ENCODE measurements at places on chromosomes 16 and 17. TPM values are rescaled to one million over a fixed set of nuclear protein-coding genes. Genes with fewer than 3 reads are reported as not detected.

DNA sequence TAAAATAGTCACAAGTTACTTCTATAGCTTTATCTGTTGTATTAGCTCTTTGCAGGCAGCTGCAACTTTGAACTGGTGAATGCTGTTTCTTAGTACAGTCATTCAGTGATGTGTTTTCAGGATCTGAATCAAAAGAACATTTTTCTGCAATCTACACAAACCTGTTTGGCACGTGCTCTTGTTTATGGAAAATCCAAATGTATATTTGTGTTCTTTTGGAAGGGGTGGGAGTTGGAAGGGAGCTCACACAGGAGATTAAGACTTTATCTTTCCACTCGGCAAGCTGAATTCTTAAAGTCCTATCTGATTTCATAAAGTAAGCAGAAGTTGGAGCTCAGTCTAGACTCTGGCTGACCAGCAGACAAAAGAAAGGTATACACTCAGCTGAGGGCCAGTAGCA is 300.2 kb downstream of the MAP2K6 start:
- DNase-seq, result no peak

- DNase-seq, result no peak
Measured at GRCh38 chr16:79407461-79408135, 192.9 kb downstream of the MAF start.

DNA sequence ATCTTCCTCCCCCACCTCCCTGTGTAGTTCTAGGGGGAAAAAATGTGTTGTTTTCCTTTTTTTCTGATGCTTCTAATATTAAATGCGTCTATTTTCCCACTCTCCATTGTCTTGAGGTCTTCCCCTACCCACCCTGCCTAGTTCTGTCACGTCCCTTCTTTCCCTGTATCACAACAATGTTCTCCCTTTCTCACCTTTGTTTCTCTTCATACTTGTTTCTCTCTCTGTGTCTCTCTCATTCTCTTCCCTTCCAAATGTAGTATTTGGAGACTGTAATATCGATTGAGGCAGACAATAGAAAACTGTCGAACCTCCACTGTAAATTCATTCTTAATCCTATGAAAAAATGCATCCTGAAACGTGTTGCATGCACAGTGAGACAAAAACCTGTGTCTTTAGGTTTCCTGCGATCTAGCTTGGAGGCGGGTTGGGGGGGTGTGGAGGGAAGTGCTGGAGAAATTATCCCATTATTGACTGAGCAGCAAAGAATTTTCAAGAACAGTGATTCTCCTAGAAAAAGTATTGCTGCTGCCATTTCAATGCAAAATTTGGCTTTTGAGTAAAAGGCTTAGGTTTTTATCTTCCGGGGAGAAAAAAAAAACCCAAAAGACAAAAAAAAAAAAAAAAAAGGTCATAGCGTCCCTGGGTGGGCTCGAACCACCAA is 1.3 kb upstream of the PSMB3 start:
- no peak for DNase-seq

JUP gene
- 15.4 TPM for polyA plus RNA-seq

CDH1 gene
- 0.05 TPM for polyA plus RNA-seq

GRCh38 chr16:78695391-78695790 is 595.9 kb downstream of the WWOX start:
- DNase-seq, result no peak

ABCC3 gene
- 2.7 TPM for polyA plus RNA-seq
